ENCODE measurements at places on chromosomes 1 and 21. TPM values are rescaled to one million over a fixed set of nuclear protein-coding genes. Genes with fewer than 3 reads are reported as not detected.

HAO2 gene
- total RNA-seq = not detected

SMIM11 gene
- total RNA-seq = 11.8 TPM

OR2T11 gene
- total RNA-seq = not detected

RIPPLY3 gene
- not detected for total RNA-seq

NIBAN1 gene
- 91.7 TPM for total RNA-seq

LCE1A gene
- total RNA-seq = not detected

GJA4 gene
- not detected for total RNA-seq

SFN gene
- total RNA-seq = under 0.01 TPM

DNA sequence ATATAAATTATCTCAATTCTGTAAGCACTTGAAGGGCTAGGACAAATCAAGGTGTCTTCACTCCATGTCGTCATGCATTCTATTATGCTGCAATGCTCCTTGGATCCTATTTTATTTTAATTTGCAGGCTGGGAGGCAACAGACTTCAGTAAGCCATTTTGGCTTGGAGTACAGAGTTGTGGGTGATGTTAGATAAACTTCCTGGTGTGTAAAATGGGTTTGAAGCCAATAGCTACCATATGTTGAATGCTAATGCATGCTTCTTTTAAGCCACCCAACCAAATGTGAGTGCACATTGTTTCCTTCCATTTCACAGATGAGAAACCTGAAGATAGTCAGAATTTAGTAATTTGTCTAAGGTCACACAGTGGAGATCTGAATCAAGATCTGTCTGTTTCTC, 482.8 kb downstream of the DISC1 start:
- DNase-seq = no peak

DNA sequence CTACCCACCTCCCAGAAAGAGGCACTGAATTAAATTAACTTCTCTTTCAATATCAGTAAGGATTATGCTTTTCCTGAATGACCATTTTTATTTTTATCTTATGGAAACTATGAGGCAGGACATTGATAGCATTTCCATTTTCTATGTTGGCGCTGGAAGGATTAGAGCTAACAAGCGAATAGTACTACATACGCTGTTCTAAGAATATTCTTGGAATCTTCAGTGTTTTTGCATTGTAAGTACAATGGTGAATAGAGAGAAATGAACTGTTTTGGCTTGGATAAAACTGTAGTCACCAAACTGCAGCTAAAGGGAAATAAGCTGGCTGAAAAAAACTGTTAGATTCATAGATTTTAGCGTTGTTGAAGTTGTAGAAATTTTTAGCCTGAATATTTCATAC, 779.0 kb upstream of the ADGRL4 start:
- no peak for DNase-seq

DNA sequence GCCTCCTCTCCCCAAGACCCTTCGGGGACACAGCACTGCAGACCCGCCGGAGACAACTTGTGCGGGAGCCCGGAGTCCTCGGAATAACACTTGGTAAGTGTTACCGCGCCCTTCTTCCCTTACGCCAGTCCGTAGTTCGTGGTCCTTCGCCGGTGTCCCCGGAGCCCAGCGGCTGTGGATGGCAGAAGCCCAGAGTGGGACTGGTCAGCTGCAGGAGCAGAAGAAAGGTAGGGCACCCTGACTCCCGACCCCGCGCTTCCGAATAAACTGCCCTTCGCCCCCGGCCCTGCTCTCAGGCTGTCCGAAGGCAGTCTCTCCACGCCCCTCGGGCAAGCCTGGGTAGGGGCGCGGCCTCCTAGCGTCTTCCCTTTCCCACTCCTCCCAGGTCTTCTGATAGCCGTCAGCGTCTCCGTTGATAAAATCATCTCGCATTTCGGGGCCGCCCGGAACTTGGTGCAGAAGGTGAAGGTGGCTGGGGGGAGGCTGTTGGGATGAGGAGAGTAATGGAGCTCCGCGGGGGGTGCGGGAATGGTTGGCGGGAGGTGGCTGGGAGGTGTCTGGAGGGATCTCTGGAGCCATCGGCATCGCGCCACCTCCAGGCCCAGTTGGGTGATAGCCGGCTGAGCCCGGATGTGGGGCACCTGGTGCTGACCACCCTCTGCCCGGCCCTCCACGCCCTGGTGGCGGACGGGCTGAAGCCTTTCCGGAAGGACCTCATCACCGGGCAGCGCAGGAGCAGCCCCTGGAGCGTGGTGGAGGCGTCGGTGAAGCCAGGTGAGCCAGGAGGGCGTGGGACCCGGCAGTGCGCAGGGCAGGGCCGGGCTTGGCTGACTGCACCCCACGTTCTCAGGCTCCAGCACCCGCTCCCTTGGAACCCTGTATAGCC, 4.3 kb downstream of the RUSC1 start:
- no peak for DNase-seq

DNA sequence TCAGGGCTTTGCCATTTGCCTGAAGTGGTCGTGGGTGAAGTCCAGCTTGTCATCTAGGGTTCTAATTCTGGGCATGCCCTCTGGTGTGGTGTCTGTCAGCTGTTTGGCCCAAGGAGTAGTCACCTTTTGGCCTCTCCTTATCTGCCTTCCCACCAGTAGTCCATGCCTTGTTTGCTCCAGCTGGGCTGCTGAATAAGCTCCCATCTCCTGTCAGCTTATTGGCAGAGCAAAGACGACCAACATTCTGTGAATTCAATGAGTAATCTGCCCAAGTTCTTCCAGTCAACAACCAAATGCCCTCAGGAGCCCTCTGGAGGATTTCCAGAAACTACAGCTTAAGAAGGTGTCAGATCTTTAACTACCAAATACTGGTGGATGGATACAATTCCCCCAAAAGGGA, 7.0 kb downstream of the BCAN start:
- DNase-seq = no peak

GRCh38 chr1:162916407-162916806, 55.4 kb upstream of the CCDC190 start:
- peak; percentile 57 for DNase-seq

DNA sequence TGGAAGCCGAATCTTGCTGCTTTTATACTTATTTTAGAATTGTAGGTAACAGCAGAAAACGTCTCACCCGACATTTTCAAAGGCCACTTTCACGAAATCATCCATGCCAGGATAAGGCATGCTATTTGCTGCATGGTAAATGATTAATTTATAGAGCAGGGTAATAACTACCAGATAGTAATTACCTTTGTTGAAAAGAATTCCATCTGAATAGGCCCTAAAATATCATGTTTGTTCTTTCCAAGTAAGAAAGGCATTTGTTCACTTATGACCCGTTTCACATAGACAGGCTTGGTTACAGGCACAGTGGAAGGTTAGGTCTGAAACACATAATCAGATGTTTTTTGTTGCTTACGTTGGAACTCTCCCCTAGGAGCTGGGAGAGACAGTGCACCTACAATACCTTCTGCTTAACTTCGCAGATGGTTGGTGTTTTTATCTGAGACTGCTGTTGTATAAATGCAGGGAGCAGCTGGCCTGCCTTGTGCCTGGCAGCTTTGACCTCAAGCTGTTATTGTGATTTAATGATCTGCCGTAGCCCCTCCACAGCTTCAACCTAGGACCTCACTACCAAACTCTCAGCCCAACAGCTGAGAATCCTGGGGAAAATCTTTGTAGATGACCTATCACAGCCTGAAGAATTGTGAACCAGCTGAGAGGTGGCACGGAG, 1.6 kb downstream of the SLC44A3 start:
- DNase-seq = no peak

DNA sequence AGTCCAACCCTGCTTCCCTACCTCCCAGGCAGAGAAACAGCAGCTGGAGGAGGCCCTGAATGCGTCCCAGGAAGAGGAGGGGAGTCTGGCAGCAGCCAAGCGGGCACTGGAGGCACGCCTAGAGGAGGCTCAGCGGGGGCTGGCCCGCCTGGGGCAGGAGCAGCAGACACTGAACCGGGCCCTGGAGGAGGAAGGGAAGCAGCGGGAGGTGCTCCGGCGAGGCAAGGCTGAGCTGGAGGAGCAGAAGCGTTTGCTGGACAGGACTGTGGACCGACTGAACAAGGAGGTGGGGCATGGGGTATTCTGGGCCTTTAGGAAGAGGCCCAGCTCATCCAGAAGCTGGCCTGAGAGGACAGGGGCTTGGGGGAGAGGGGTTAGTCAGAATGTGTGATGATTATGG, 9.6 kb upstream of the TUFT1 start:
- DNase-seq = no peak

DNA sequence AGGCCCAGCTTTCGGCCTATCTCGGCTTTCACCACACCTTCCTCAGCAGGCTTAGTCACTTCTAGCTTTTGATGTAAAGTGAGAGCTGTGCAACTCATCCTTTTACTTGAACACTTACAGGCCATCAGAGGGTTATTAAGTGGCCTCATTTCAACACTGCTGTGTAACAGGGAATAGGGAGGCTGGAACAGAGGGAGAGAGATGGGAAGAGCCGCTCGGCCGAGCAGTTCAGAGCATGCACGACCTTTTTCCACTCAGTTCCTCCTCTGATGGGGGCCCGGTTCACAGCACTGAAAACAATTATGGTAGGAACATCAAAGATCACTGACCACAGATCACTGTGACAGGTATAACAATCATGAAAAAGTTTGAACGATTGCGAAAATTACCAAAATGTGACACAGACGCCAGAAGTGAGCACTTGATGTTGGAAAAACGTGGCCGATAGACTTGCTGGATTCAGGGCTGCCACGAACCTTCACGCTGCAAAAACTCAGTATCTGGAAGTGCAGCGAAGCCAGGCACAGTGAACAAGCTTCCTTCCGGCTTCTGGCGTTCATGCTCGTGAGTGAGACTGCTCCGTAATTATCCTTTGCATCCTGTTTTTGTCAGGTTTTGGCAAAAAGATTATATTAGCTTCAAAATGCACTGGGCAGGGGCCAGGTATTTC, 28.6 kb downstream of the AGPAT3 start:
- DNase-seq = no peak

DNA sequence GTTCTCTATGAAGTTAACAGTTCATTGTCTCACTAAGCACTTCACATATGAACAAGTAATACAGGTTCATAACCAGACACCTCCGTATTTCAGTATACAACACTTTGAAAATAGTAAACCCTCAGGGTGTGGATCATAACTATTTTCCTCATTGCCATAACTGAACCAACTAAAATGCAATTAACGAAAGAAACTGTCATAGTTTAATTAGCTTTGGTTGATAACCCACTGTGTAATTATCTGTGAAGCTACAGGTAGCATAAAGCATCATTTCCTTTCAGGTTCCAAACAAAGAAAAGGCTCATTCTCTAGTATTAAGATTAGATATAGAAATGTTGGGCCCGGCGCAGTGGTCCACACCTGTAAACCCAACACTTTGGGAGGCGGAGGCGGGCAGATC, 58.5 kb downstream of the EIF4G3 start:
- no peak for DNase-seq

GRCh38 chr1:28642056-28642846, 616 bp downstream of the TAF12 start:
- DNase-seq = no peak

DNA sequence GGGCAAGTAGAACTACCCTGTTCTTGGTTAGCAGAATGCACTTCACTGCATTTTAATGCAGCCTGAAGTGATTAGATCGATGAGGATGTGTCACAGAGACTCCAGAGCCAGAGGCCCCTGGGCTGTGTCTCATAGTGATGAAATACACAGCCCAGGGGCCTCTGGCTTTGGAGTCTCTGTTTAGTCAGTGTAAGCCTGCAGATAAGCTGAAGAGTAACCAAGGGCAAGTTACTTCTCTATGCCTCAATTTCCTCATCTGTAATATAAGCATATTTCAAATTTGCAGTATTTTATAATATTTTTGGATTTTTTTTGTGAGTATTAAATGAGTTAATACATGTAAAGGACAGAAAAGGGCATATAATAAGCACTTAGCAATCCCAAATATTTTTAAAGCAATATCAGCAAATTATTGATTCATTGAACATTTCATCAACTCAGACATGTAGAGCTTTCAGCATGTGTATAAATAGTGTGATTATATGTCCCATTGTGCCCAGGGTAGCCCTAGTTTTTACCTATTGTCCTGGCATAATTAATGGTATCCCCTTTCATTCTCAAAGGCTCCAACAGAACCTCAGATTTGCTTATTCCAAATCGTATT, 23.6 kb upstream of the APOBEC4 start:
- peak; percentile 37 for DNase-seq

- DNase-seq = peak; percentile 91
Observed at GRCh38 chr21:35664683-35665082, 395.6 kb downstream of the SETD4 start.

DNA sequence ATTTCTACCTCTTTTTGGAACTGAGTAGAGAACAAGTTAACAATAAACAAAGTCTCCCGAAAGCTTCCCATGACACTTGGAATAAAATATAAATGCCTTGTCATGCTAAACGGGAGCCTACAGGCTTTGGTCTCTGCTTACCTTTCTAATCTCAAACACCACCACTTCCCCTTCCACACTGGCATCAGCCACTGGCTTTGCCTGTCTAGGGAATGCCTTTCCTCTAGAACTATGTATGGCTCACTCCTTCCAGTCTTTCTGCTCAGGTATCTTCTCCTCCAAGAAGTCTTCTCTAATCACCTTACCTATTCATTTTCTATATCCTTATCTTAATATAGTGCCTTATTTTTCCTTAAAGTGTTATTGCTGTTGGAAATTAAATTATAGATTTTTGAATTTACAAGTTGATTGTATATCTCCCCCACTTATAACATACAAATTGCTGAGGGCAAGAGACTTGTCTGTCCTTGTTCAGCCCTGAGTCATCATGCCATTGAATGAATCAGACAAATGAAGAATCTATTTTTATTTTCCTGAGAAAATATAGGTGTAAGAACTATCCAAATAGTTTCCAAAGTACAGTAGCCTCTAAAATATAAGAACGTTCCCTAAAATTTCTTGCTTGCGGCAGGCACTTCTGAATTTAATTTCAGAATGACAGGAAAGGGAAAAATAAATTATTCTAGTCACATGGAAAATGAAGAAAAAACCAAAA, 119.2 kb downstream of the TM2D1 start:
- no peak for DNase-seq
